ENCODE measurements at places on chromosomes 3 and 15. TPM values are rescaled to one million over a fixed set of nuclear protein-coding genes. Genes with fewer than 3 reads are reported as not detected.
A peak's percentile ranks its signal among the peaks of the same experiment; 100 is the strongest.

DPPA2 gene
- total RNA-seq, result 0.68 TPM

GRCh38 chr3:8746780-8747345 is 13.3 kb downstream of the CAV3 start:
- DNase-seq, result peak; percentile 35

DNA sequence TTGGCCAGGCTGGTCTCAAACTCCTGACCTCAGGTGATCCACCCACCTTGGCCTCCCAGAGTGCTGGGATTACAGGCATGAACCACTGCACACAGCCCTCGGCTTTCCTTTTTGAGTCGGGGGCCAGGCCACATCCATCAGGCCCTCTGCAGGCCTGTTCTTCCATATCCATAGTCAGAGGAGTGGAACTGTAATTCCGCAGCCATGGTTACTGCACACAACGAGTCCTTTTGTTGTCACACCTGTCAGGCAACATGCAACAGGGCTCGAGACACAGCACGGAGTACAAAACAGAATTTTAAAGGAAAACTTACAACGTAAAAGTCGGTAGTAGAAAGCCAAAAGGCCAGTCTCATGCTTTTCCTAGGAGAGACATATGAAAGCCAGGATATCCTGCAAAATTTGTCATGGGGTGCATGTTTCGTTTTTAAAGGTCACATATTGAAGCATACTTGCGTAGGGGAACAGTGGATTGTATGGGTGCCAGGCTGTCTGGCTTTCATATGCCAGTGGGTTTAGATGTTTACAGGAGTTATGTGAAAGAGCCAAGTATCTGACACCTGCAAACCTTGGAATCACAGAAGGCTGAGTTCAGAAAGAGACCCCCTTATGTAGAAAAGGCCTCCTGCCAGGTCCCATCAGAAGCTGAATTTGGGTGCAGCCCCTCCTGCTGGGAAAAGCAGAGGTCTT is 63.2 kb upstream of the LPP start:
- no peak for DNase-seq

DNA sequence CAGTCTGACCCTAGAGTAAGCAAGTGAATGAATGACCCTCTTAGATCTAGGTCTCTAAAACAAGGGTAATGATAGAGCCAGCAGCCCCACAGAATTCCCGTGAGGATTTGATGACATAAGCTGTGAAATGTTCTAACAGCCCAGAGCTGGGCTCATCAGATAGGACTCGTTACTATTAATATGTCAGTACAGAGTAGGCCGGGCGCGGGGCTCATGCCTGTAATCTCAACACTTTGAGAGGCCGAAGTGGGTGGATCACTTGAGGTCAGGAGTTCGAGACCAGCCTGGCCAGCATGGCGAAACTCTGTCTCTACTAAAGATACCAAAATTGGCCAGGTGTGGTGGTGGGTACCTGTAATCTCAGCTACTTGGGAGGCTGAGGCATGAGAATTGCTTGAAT is 190.3 kb downstream of the FEZF2 start:
- DNase-seq, result no peak

IMPG2 gene
- total RNA-seq, result 0.21 TPM

- no peak for DNase-seq
These were observed 56.0 kb downstream of the SEMA3G start for GRCh38 chr3:52388933-52389332.

IL20RB gene
- 1.3 TPM for total RNA-seq

- DNase-seq, result no peak
These were observed 134.0 kb downstream of the MFSD1 start for GRCh38 chr3:158935846-158936245.

GRCh38 chr15:67955252-67955651 is 98.9 kb upstream of the PIAS1 start:
- DNase-seq, result no peak

GRCh38 chr3:14298442-14298841 is 104.0 kb upstream of the SLC6A6 start:
- DNase-seq, result no peak

GRM7 gene
- total RNA-seq, result not detected

PRR20G gene
- total RNA-seq, result not detected

KLHL6 gene
- not detected for total RNA-seq
